ENCODE measurements at places on chromosomes 1 and 21.
A peak's percentile ranks its signal among the peaks of the same experiment; 100 is the strongest.

GRCh38 chr1:31191281-31191680 lies 48.4 kb downstream of the NKAIN1 start:
- DNase-seq: no peak

DNA sequence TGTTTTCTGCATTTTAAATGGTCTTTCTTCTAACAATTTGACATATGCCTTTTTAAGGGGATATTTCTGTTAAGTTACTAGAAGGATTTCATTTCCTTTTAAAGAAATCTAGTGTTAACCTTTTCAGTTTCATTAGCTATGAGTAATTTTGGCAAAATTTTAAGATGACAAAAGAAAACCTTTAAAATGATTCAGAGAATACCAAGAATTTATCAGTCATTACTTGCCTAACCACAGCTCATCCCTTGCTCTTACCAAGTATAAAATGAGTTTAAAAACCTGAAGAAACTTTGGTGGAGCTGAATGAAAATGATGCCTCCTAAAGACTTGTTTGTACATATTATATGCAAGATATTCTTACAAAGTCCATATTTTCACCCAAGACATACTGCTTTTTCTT lies 101.7 kb downstream of the NEK7 start:
- no peak for DNase-seq

DNA sequence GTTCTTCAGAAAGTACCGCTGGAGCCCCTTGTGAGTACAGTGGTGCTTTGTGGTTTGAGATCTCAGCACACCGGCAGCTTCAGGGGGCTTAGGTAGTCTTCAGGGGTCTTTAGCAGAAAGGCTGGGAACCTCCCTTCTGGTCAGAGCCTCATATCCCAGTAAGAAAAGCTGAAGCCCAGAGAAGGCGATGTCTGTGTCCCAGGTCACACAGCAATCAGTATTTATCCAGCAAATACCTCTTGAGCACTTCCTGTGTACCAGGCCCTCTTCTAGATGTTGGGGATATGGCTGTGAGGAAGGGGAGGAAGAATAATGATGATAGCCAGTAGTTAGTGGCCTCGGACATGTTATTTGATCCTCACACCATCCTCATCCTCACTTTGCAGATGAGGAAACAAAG lies 14.3 kb downstream of the SERINC2 start:
- DNase-seq: no peak

- no peak for DNase-seq
These were observed 153.3 kb upstream of the SGIP1 start for GRCh38 chr1:66380452-66381212.

- DNase-seq: no peak
These were observed 258.6 kb upstream of the TMEM51 start for GRCh38 chr1:14894811-14895560.

- no peak for DNase-seq
These were observed 22.5 kb upstream of the CNTN2 start for GRCh38 chr1:205020466-205020865.

DNA sequence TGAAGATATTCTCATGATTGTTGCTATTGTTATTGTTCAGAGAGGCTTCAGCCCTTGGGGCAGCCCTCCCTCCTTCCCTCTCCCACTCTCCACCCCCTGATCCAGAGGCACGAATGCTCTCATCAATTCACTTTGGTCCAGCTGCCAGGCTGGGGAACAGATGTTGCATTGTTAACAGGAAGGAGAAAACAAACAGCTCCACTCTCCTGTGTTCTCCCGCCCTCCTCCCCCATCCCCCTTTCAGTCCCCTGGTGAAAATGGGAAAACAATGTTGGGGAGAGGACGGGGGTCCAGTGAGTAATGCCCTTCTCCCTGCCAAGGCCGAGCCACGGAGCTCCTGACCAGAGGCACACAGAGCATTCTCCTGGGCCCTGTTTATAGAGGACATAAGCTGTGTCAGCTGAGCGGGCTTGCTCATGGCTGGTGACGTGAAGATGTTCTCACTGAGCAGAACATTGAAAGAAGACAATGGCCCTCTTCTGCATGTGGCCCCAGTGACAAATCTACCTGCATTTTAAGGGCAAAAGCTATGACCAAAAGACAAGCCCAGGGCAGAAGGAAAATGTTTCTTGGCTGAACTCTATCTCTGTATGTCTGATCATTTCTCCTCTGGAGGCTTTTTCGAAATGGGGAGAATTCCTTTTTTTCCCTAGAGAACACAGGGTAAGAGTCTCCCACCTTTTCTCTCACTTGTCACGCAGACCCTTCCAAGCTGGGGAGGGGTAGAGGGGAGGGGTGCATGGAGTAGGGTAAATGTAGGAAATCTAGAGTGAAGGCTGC lies 111.7 kb downstream of the GLUL start:
- no peak for DNase-seq

- DNase-seq: no peak
These were observed 170.2 kb downstream of the PLPP3 start for GRCh38 chr1:56409112-56409691.

- DNase-seq: no peak
These were observed 156.7 kb downstream of the SYT2 start for GRCh38 chr1:202553560-202554038.

- DNase-seq: peak; percentile 60
These were observed 5.8 kb upstream of the ALDH4A1 start for GRCh38 chr1:18907917-18908845.

- no peak for DNase-seq
These were observed 15.6 kb downstream of the RUNX3 start for GRCh38 chr1:24914226-24915069.

DNA sequence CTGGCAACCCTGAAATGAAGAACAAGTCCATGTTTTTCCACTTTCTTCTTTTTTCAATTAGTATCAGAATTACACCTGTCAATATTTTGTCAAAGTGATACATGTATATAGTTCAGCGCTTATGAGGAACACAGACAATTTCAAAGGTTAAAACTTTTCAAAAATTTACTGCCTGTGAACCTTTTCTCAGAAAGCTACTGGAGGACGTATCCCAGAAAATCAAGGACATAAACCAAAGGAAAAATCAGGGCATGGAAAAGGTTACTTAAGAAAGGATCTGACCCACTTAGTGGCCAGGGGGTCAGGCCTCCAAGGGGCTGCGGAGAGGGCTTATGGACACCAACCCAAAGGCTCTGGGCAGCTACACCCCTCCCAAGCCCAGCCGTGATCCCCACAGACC lies 81.1 kb upstream of the ACTRT2 start:
- no peak for DNase-seq

DNA sequence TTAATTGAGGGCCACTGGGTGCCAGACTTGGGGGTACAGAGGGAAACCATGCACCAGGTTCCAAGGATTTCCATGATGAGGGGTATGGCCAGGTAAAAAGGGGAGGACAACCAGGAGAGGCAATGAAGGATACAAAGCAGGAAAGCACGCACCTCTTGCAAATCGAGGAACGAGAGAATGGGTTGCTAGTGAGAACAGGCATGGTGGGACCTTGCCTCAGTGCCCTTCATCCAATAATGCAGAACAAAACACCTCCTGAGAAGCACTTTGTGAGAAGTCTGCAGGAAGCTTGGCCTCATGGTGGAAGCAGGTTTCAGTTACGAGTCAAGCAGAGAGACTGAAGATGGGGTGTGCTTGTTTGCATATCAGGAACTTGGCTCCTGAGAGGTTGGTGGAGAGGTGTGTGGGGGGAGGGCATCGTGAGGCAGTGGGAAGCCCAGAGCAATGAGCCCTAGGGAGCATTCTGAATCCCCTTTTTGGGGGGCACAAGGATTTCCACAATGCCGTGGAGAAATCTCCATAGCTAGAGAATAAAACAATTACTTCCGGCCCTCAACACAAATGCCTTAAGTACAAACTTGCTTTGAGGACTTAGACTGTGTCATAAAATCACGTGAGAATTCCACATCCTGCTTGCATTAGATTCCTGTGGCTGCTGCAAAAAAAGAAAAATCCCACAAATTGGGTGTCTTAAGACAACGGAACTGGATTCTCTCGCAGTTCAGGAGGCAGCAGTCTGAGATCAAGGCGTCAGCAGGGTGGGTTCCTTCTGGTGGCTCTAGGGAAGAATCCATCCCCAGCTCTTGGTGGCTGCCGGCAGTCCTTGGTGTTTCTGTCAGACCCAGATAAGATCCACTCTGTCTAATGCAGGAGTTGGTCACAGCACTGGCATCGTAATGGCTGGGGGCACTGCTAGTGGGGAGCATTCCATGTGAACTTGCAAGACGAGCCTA lies 54.9 kb upstream of the BACE2 start:
- peak; percentile 96 for DNase-seq

DNA sequence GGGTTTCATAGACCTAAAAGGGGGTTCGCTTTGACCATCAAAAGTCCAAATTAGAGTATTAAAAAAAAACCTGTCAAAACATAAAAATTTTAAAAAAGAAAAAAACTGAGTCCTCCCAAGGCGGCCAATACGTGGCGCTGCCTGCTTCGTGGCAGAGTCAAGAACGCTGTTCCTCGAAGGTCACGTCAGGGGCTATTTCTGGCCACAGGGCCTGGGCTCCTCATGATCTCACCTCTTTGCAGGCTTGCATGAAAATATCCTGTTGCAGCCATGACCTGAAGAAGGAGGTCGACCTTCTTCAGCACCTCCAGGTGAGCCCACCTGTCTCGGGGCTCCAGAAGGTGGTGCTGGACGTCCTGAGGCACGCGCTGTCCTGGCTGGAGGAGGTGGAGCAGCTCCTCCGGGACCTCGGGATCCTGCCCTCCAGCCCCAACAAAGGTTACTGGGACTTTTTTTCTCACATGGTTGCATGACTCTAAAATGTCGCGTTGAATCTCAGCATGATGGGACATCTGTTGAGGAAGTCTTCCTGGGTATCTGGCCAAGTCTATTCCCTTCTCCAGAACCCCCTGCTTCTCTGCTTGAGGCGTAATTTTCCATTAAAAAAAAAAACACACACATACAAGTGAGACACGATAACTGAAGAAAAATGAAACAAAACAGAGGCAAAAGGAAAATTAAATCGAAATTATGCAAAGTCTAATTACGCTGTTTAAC lies 80.4 kb upstream of the EFHD2 start:
- DNase-seq: peak; percentile 50

DNA sequence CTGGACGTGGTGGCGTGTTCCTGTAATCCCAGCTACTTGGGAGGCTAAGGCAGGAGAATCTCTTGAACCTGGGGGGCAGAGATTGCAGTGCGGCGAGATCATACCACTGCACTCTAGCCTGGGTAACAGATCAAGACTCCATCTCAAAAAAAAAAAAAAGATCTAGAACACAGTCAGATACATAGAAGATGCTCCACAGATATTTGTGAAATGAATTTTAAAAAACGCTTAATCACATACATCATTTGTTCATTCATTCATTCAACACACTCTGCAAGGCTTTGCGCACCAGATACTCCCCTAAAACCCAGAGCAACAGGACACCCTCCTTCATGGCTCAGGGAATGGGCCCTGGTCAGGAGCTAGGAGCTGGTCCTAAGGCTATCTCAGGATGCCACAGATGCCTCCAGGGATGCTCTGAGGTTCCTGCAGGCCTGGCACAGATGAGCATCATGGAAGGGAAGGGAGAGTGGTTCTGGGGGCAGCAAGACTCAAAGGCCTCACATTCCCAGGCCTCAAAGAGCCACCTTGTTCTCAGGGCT lies 6.4 kb downstream of the HSPG2 start:
- DNase-seq: no peak

DNA sequence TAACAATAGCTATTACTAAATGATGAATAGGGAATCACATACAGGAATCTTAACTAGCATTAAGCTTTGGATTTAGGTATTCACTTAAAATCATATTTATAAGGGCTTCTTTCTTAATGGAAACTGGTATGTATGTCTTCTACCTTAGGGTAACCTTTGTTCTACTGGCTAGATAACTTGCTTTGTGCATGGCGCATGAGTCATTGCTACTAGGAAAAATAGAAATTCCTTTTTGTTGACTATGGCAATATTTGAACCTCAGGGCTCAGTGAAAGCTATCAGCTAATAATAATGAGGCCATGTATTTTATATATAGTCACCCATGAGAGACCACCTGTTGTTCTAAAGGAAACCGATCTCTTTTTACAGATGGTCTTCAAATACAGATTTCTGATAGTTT lies 72.5 kb downstream of the RPS6KC1 start:
- DNase-seq: no peak

GRCh38 chr1:59730759-59731478 lies 83.8 kb upstream of the HOOK1 start:
- peak; percentile 32 for DNase-seq

DNA sequence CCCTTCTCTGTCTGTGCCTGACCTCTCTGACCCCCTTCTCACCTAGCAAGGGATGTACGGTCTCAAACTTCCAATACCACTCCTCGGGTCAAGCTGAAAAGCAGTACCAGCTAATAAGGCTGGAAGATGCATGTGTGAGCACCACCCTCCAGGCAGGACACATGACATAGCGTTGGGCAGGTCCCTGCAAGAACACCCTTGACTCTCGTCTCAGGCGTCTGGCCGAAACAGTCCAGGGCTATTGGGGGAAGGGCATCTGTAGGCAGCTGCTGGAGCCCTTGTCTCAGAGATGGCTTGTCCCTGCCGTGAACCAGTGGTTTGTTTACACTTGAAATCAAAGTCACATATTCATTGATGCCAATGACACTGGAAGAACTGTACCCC lies 56.5 kb downstream of the CD46 start:
- DNase-seq: no peak

DNA sequence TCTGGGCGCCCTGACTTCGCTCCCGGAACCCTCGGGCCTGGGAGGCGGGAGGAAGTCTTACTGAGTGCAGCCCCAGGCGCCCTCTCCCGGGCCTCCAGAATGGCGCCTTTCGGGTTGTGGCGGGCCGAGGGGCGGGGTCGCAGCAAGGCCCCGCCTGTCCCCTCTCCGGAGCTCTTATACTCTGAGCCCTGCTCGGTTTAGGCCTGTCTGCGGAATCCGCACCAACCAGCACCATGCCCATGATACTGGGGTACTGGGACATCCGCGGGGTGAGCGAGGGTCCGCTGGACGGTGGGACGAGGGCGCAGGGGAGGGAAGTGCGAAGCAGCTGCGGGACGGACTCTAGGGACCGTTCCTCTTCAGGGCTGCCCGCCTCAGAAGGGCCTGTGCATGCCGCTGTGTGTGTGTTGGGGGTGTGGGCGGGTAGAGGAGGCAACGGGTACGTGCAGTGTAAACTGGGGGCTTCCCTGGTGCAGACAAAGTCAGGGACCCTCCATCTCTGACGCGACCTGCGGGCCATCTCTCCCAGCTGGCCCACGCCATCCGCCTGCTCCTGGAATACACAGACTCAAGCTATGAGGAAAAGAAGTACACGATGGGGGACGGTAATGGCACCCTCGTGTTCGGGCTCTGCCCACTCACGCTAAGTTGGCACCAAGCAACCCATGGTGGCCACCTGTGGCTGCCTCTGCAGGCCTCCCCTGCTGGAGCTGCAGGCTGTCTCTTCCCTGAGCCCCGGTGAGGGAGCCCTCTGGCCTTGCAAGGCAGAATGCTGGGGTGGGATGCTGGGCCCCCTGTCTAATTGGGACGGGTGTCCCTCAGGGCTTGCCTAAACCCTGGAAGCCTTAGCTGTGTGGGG lies at the start of gene GSTM1:
GSTM1 (plus strand) TSS at position 177 of the 859 bp plus-strand sequence; CDS start at position 234, 57 bp downstream.
- peak; percentile 69 for DNase-seq

Measured in GDM1 (cell line).